CD4-positive, alpha-beta memory T cell (primary cell): ENCODE measurements at places on chromosomes 6 and 20.

- no peak for DNase-seq
Measured at GRCh38 chr6:82783587-82784236, 281.9 kb downstream of the UBE3D start.

GRCh38 chr20:61762886-61763739 lies 302.6 kb downstream of the TAF4 start:
- DNase-seq = no peak

DNA sequence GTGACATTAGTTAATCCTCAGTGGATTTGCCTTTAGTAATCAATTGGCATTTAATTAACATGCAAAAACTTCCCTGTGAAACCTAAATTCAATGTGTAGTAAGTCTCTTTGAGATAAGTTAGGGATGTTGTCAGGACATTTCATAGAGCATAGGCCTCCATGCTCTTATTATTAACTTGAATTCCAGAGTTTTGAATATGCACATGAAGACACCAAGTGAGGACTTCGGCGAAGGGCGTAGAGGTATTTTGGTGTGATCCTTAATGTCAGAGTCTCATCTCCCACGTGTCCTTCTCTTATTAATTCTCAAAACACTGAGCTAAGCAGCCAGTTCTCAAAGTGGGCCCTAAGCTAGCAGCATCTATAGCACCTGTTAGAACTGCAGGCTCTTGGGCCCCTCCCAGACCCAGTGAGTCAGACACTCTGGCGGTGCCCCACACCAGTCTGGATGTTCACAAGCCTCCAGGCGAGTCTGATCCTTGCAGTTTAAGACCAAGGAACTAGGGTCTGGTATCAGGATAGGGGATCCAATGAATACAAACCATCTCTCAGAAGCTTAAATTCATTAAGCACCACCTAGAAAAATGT lies 292.1 kb downstream of the QKI start:
- DNase-seq = no peak

- DNase-seq = no peak
Measured at GRCh38 chr6:149236589-149236988, 80.9 kb upstream of the TAB2 start.

DNA sequence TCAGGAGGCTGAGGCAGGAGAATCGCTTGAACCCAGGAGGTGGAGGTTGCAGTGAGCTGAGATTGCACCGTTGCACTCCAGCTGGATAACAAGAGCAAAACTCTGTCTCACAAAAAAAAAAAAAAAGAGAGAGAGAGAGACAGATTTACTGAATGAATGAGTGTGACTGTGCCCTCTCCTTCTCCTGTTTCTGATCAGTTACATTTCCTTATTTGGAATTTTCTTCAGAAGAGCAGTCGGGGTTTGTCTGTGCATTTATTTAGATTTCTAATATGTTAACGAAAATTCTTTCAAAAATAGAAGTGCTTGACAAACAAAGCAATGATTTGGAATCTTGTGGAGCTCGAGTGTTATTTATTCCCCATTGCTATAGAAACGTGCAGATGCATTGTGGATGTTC lies 6.4 kb upstream of the LRRN4 start:
- DNase-seq = no peak

- DNase-seq = no peak
Measured at GRCh38 chr6:161191007-161191406, 82.9 kb downstream of the AGPAT4 start.

GRCh38 chr6:134145786-134146185 lies 93.4 kb upstream of the SLC2A12 start:
- DNase-seq = no peak

- DNase-seq = no peak
Measured at GRCh38 chr6:142960098-142960497, 15.1 kb upstream of the HIVEP2 start.

GRCh38 chr20:35013421-35014411 lies 58.0 kb downstream of the MYH7B start:
- DNase-seq = no peak

- no peak for DNase-seq
Measured at GRCh38 chr20:32304131-32304746, 26.8 kb downstream of the KIF3B start.

DNA sequence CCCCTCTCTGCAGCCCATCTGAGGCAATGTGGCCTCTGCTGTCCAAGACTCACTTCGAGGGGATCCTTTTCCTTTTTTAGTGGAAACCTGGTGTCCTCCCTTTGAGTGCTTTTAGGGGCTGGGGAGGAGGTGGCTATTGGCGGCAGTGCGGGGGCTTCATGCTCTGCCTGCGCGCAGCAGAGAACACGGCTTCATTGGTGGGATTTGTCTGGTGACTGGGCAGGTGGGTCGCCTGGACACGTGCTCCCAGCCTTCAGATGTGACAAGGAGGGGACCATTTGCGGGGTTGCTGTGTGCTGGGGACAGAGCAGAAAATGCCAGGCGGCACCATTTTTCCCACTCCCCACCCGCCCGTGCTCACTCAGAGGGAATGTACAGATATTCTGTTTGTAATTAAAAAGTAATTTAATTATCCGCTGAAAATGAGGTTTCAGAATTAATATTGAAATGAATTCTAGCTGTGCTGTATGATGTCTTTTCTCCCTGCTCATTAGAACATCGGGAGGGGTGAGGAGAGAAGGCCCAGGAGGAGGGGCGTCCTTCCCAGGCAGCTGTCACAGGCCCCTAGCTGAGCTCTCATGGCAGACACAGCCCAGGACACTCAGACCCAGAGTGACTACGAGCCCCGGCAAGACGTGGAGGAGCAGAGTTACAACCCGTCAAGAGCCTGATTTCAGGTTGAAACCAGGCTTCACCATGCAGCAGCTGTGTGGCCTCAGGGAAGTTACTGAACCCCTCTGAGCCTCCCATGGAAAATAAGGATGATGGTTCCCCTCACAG lies 417.2 kb upstream of the SULF2 start:
- DNase-seq = no peak

DNA sequence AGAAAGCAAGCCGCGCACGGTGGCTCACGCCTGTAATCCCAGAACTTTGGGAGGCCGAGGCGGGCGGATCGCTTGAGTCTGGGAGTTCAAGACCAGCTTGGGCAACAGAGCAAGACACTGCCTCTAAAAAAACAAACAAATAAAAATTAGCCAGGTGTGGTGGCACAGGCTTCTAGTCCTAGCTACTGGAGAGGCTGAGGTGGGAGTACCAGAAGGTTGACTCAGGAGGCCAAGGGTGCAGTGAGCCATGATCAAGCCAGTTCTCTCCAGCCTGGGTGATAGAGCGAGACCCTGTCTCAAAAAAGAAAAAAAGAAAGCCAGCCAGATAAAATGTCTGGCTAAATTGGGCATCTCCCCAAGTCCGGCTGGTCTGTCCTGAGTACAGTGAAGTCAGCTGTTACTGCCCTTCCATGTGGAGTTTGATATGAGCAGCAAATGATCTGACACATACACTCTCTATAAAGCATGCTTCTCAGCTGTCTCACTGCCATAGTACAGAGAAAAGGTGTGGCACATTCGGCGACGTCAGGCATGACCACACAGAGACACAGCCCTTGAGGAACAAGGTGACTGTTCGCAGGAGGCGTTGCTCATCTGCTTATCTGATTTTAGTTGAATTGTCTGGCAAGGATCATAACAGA lies 13.0 kb downstream of the CD83 start:
- no peak for DNase-seq

- DNase-seq = no peak
Measured at GRCh38 chr6:40395066-40395697, 192.0 kb downstream of the LRFN2 start.

- no peak for DNase-seq
Measured at GRCh38 chr6:43843097-43843645, 73.2 kb downstream of the VEGFA start.

- DNase-seq = no peak
Measured at GRCh38 chr6:68094070-68094469, 541.0 kb upstream of the ADGRB3 start.

GRCh38 chr20:13113731-13114130 lies 105.0 kb downstream of the SPTLC3 start:
- DNase-seq = no peak

- DNase-seq = no peak
Measured at GRCh38 chr6:86516087-86516486, 421.2 kb upstream of the HTR1E start.

GRCh38 chr6:44269178-44269920 lies 901 bp upstream of the TMEM151B start:
- no peak for DNase-seq

GRCh38 chr6:169160855-169161560 lies 92.6 kb downstream of the THBS2 start:
- DNase-seq = no peak

GRCh38 chr6:56091159-56091869 lies 156.1 kb downstream of the COL21A1 start:
- no peak for DNase-seq

- no peak for DNase-seq
Measured at GRCh38 chr6:54586251-54586650, 260.3 kb upstream of the FAM83B start.

DNA sequence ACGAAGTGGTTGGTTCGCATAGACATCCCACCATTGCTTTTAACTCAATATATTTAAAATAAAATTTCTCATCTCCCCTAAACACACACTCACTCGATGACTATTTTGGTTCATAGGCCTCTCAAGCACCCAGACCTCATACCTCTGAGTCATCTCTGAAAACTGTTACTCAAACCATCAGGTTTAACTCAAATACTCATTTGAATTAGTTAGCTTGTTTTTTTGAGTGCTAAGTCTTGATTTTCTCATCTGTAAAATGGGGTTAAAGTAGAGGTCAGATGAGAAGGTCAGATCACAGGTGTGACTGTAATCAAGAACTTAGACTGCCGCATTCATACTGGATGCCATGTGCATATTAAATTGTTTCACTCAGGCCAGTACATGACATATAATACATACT lies 243.9 kb upstream of the TENT5A start:
- DNase-seq = no peak

DNA sequence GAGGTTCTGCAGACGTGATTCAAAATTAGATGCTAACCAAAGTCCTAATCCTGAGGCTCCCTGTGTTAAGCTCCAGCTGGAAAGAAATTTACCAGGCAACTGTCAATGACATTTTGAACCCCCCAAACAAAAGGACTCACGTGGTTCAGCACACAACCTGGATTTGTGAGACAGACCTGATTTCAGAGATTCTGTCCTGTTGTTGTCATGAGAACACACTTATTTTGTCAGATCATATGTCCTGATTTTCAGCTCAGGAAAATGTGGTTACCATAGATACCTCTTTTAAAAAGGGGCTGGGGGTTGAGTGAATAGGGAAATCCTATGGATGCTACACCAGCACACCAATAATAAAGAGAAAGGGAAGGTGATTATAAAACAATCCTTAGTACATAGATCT lies 61.6 kb downstream of the MTFR2 start:
- no peak for DNase-seq

- DNase-seq = no peak
Measured at GRCh38 chr6:114342086-114342825, 567 bp downstream of the HS3ST5 start.

DNA sequence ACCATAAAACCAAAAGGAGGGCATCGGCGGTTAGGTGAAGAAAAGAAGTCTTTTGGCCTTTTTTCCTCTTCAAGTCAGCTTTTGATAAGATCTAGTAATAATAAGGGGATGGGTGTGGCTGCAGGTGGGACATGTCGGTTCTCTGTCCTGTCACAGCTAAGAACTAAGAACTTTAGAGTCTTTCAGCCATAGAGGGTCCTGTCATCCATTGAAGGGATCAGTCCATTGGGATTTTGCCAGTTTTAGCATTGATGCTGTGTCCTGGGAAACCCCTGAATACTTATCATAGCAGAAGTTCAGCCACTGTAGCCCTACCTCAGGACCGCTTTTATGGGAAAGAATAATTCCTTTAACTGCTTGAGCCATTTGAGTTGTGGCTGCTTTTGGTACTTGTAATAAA lies 18.2 kb upstream of the SCP2D1 start:
- DNase-seq = no peak

DNA sequence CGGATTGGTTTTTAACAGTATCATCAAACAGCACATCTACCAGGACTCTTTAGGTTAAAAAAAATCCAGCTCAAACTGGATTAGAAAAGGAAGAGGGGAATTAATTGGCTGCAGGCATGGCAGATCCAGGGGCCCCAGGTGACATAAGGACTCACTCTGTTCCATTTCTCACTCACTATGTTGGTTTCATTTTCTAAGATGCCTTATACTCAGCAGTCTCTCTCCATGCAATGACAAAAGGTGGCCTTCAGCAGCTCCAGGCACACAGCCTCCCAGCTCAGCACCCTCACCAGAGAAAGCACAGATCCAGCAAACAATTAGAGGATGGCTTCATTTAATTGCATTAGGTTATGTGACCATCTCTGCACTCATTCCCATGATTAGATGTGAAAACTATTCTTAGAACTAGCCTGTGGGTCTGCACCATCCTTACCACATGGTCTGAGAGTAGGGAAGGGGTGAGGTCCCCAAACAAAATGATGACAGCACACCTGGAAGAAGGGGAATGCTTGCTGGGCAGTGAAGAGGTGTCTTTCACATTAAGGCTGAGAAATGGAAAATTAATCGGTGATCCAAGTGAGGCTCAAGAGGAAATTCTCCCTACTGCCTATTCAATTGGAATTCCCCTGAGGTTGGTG lies 243.1 kb downstream of the CDH26 start:
- no peak for DNase-seq

DNA sequence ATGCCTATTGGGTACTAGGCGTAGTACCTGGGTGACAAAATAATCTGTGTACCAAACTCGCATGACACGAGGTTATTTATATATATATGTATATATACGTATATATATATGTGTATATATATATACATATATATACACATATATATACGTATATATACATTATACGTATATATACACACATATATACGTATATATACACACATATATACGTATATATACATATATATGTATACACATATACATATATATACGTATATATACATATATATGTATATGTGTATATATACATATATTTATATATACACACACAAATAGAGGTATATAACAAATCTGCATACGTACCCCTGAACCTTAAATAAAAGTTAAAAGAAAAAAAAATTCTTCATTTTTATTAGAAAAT lies 103.2 kb downstream of the ZDHHC14 start:
- no peak for DNase-seq

- no peak for DNase-seq
Measured at GRCh38 chr6:148417045-148417444, 74.4 kb downstream of the SASH1 start.

DNA sequence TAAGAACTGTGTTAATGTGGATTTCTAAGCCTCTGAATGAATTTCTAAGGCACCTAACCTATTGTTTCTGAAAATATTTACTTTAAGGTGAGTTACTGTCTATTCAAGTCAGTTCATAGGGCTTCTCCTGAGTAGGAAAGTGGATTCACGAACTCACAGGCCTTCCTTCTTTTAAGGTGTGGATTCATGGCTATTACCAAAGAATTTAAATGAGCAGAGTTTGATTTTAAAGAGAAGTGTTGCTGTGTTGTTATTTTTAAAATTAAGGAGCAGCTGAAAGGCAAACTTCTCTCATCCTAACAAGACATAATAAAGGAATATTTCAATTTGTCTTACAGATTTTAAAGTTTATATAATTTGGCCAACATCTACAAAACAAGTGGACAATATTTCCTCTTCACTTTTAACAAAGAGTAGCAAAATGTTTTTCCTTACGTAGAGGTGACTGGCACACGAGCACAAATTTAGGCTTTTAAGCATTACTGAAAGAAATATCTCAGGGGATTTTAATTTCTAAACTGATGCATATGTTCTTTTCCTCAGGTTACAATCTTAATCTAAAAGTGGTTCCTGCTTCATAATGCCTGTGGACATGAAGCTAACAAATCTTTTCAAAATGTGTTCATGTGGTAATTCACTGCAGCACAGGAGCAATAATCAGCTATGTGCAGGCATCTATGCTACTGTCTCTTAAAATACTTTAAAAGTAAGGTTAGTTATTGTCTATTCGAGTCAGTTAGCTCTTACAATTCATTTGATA lies 602 bp upstream of the TSPYL4 start:
- no peak for DNase-seq

GRCh38 chr6:22098601-22099031 lies 198.2 kb downstream of the PRL start:
- no peak for DNase-seq
